ENCODE measurements at places on chromosomes 12 and 14. TPM values are rescaled to one million over a fixed set of nuclear protein-coding genes. Genes with fewer than 3 reads are reported as not detected.

DNA sequence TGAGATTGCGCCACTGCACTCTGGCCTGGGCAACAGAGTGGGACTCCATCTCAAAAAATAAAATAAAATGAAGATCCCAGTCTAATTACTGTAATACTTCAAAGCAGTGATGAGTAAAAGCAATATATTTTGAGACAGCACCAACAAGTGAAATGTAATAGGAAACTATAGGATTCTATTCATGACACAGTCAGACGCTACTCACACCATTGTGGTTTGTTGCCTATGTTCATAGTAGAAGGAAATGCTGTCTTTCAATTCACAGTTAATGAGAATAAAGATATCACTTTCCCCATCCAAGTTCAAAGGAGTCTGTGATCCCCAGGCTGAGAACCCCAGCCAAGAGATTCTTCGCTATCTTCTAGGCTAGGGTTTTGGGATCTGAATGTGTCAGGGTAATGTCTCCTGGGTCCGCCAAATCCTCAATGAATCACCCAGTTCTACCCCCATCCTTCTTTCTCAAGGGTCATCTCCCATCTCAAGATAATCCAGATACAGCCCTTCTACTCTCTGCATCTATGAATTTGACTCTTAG, 16.6 kb upstream of the DTX1 start:
- no peak for DNase-seq

- DNase-seq: peak; percentile 28
Observed at GRCh38 chr12:47361389-47362021, 281.7 kb upstream of the AMIGO2 start.

GRCh38 chr12:44972746-44973421, 78.0 kb downstream of the DBX2 start:
- DNase-seq: no peak

- DNase-seq: no peak
Observed at GRCh38 chr12:90335566-90335965, 619.4 kb downstream of the CCER1 start.

DNA sequence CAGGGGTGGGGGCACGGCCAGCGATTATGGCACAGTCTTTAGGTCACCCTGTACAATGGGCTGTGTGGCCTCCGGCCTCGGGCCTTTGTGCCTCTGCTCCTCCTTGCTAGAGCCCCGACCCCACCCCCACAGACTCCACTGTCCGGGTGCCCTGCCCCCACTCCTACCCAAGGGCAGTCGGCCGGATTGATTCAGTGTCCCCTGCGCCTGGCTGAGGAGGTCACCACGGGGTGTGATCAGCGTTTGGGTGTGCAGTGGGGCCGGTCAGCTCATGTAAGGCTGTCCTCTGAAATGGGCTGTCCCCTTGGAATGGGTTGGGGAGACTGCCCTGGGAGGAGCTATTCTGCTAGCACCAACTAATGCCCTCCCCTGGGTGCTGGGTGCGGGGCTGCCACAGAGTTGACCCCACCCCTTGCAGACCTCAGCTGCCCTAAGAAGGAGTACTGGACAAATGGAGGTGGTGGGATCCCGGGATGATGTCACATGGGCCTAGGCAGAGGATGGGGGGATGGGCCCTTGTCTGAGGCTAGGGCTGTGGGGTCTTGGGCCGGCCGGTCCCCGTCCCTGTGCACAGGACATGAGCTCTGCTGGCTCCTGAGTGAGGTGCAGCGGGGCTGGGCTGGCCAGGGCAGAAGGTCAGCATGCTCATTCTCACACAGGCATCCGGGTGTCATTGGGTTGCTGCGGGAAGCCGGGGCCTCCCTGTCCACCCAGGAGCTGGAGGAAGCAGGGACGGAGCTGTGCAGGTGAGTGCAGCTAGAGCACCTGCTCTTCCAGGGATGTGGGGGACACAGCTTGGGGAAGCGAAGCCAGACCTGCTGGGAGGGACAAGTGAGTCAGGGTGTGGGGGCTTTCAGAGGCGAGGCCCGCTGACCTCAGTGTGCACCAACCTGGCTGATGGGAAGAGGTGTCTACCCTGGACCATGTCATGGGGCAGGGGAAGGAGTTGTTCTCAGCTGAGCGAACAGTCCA, 23.4 kb downstream of the ASPG start:
- peak; percentile 16 for DNase-seq

DNA sequence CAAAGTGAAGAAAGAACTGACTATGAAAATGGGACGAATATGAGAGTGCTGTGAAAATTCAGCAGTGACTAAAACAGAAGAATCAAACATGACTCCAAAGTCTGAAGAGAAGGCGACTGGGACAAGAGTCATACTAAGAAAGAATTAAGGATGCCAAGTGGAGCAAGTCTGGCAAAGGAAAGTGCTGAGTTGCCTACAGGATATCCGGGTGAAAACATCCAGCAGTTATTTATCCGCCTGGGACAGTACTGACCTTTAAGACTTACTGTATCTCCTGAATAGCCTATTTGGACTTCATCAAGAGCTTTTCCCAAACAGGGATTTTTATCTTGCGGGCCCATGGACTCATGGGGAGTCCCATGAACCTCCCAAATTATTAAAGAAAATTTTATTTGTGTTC, 41.1 kb downstream of the KICS2 start:
- no peak for DNase-seq

ASPG gene
- total RNA-seq: 7.5 TPM

DNA sequence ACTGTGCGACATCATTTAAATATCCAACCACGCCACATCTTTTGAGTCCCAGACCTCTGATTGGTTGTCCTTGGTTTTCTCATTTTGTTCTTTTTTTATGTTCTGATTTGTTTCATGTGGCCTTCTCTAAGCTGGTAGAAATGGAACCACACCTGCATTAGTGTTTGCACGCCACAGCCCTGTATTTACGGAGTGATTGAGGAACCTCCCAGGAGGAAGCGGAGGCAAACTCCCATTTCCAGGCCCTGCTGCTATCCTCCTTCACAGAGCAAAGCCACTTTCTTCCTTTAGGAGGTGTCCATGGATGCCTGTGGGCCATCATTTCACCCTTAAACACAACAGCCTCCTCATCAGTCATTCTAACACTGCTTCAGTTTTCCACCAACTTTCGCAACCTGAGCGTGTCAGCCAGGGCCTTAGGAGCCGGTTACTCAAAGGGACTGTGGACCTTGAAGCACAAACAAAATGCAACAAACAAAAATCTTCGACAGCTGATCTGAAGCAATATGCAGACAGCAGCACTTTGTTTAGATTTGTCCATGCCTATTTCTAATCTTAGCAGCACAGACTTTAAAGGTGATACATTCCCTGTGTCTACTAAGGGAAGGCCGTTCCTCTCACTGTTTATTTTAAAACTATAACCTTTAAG, 1258.1 kb upstream of the TMEM132C start:
- peak; percentile 31 for DNase-seq

GRCh38 chr14:75238756-75239455, 39.7 kb upstream of the FOS start:
- DNase-seq: no peak

GRCh38 chr14:53948205-53948884, 8.3 kb downstream of the BMP4 start:
- DNase-seq: no peak

DNA sequence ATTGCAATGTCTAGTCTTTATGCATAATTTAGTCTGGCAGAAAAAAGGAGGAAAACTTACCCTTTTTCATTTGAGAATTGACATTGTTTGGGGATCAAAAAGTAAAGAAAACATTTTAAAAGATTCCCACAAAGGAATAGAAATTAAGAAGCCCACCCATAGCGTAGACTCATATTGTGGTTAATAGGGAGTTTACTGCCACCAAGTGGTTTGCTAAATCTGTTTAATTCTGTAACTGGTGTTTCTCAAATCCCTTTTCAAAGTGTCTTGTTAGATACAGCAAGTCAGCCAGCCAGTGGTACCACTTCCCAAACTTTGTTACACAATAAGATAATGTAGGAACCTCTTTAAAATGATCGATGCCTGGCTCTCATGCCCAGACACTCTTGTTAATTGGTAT, 180.3 kb downstream of the IPO8 start:
- no peak for DNase-seq

RAB2B gene
- total RNA-seq: 12.9 TPM

- DNase-seq: no peak
Observed at GRCh38 chr14:95021588-95021987, 135.7 kb downstream of the DICER1 start.

GRCh38 chr12:111081600-111081999, 161.2 kb upstream of the MYL2 start:
- DNase-seq: no peak

DNA sequence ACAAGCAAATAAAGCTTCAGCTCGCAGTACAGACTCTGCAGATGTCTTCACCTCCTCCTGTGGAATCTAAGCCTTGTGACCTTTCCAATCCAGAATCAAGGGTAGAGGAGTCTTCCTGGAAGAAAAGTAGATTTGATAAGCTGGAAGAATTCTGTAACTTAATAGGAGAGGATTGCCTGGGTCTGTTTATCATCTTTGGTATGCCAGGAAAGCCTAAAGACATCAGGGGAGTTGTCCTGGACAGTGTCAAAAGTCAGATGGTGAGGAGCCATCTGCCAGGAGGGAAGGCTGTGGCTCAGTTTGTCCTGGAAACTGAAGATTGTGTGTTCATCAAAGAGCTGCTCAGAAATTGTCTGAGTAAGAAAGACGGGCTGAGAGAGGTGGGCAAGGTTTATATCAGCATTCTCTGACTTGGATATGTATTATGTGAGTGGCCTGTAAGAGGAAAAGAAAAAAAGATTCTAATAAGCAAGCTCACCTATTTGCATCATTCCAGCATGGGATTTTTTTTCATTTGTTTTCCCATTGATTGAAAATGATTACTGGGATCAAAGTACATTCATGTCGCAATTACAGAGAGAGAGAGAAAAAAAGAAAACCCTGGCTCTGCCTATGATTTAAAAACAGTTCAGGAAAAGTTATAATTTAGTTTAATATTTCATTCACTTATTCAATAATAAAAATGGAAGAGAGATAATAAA, 767 bp downstream of the REP15 start:
- no peak for DNase-seq

DNA sequence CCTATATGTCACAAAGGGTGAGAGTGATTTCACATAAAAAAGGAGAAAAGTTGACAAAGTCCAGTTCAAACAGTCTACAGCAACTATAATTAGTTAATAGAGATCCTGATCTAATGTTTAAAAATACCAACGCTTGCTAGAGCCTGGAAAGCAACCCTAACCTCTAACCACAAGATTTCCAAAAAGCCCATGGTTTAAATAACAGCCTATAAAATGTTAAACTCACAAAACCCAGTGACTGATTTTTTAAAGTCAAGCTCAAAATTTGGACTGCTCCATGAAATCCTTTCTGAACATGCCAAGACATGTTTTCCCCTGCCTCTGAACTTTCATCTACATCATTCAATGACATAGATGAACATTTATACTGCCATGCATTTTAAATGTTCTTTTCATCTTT, 81.6 kb downstream of the PLEKHG7 start:
- no peak for DNase-seq

Measured in colonic mucosa (tissue), 4 donors.